ENCODE measurements at places on chromosomes 3 and 15.

GRCh38 chr3:157667493-157667892, 164.3 kb upstream of the VEPH1 start:
- DNase-seq = peak; percentile 80

DNA sequence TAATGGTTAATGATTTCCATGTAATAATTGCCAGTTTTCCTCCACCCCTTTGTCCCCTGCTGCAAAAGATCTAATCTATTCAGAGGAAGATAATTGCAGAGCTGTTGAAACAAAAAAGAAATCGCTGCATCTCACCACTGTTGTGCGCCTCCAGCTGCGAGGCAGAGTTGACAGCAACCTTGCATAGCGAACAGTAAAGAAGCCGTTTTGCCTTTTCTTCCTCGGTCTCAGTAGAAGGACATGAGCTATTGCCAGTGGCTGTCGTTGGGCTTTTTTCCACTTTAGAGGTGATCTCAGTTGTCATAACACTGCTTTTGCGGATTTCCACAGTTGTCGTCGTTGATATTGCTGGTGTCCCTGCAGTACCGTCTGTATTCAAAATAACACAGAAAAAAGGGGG, 314.2 kb downstream of the ZNF385D start:
- DNase-seq = no peak

- no peak for DNase-seq
Measured at GRCh38 chr3:71949442-71949841, 164.5 kb upstream of the PROK2 start.

DNA sequence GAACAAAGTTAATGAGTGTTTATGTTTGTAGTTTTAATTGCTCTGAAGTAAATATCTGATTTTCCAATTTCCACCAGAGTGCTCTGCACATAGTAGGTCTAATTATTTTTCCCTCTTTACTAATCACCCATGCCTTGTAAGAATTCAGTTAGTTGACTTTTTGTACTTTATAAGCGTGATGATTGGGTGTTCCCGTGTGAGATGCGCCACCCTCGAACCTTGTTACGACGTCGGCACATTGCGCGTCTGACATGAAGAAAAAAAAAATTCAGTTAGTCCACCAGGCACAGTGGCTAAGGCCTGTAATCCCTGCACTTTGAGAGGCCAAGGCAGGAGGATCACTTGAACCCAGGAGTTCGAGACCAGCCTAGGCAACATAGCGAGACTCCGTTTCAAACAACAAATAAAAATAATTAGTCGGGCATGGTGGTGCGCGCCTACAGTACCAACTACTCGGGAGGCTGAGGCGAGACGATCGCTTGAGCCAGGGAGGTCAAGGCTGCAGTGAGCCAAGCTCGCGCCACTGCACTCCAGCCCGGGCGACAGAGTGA, 507 bp upstream of the VHL start:
- DNase-seq = no peak

DNA sequence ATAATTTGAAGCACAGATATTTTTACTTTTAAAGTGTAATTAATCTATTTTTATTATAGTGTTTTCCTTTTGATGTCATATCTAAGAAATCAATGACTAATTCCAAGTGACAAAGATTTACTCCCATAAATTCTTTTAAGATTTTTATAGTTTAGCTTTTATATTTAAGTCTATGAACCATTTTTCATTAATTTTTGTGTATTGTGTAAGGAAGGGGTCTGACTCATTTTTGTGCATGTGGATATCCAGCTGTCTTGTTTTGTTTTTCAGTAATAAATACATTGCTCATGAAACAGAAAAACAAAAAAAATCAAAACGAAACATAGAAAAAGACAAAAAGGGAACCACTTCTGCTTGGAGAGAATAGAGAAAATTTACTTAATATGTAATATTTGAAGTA, 145.1 kb downstream of the EPHA6 start:
- no peak for DNase-seq

GRCh38 chr15:58568157-58568571, 136.4 kb downstream of the LIPC start:
- peak; percentile 66 for DNase-seq

GRCh38 chr3:133412183-133413132, 12.6 kb downstream of the BFSP2 start:
- no peak for DNase-seq

GRCh38 chr3:189809583-189809982, 178.4 kb downstream of the TP63 start:
- peak; percentile 4 for DNase-seq

DNA sequence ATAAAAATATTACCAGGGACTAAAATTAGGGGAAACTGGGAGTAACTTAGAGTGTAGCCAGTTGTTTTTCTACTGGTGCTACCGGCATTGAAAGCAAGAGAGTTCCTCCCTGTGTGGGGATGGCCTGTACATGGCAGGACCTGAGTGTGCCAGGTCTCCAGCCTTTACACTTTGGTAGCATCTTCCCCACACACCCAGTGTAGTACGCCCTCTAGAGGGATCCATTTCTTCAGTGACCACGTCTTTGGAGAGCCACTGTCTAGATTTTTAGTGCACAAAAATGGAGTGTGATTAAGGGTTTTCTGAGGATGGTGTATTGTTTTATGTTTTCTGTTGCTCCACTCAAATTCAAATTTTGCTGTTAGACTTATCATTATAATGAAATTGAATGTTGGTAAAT, 507.0 kb upstream of the TPRG1 start:
- DNase-seq = peak; percentile 21

DNA sequence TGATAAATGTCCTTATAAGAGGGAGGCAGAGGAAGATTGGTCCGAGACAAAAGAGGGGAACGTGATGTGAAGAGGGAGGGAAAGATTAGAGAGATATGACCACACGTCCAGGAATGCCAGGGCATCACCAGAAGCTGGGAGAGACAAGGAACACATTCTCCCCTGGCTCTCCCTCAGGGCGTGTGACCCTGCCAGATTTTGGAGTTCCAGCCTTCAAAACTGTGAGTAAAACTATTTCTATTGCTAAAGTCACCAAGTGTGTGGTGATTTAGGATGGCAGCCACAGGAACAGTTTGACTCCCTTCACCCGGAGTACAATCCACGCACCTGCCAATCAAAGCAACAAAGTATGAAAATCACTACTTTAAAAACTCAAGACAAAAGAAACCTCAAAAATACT, 32.1 kb upstream of the TJP1 start:
- no peak for DNase-seq

DNA sequence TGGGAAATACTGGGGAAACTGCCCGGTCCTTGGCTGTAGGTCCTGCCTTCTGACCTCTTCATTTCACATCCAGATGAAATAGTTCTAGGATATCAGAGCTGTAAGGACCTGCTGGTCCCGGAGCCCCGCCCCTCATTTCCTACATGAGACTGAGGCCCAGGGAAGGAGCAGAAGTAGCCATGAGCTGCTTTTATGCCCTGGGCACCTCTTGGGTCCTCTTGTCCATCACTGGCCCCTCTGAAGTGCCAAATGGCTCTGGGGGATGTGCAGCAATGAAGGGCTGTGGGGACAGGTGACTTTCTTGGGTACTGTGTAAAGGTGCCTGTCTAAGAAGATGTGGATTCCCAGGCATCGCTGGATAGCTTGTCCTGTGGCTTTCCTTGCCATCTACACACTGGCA, 40.3 kb upstream of the ESYT3 start:
- DNase-seq = no peak

- DNase-seq = peak; percentile 21
Measured at GRCh38 chr3:178966299-178967176, 105.1 kb downstream of the ZMAT3 start.

DNA sequence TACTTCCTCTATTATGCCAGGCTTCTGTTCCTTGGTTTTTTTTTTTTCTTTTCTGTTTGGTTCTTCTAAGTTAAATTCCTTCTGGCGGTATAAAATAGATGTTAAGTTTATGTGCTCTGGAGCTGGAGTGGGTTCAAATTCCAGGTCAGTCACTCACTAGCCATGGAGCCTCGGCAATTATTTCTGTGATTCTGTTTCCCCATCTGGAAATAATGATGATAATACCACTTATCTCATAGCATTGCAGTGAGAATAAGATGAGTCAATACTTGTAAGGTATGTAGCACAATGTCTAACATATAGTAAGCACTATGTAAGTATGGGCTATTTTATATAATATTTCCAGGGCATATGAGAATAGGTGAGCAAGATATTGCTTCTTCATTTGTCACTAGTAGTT, 33.2 kb upstream of the ZDHHC23 start:
- no peak for DNase-seq

- DNase-seq = no peak
Measured at GRCh38 chr3:163773136-163773535, 1305.2 kb downstream of the SI start.

DNA sequence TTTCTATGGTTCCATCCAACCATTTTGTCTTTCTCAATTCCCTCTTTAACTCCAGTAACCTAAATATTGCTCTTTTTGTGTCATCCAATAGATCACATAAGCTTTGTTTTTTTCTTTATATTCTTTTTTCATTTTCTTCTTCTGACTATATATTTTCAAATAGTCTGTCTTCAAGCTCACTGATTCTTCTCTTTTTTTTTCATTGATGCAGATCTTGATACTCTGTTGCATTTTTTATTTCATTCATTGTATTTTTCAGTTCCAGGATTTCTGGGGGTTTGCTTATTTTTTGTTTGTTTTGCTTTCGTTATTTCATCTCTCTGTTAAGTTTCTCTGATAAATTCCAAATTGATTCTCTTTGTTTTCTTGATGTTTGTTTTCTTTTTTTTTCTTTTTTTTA, 36.2 kb downstream of the CLDN1 start:
- no peak for DNase-seq

DNA sequence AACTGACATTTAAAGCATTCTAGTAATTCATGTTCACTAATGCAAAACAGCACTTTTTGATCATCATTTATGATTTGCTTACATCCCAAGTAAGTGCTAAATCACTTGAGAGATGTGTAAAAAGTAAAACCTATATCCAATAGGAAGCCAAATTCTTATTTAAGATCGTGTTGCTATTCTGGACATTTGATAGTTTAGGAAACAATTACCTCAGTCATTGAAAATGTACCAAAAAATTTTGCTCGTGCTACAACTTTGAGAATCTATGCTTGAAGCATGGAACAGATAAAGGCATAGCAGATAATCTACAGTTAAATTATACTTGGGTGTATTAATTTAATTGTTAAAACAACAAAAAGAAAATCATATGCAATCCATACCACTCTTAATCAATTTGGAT, 571.6 kb upstream of the NR2F2 start:
- DNase-seq = no peak

DNA sequence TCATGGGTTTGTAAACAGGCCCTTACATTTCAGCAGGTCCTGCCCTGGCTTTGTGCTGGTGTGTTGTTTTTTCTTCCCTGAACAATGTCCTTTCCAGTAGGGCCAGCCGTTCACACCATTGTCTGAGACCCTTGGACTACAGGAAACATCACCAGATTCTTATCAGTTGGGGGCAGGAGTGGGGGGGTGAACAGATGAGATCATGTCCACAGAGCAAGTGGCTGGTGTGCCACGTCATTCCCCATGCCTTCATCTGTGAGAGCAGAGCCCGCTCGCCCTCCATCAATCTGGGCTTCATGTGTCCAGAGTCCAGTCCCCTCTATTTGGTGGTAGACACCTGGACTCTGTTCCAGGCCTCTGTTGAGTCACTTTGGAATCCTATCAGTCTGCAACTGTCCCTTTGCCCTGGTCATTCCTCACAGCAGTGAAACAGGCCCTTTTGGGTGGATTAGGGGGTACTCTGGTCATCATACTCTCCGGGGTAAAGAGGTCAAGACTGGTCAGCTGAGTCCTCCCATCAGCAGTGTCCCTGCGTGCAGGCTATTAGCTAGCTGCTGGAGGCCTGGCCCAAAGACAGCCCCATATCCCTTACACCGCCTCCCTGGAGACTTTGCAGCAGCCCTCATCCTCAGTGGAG, 15.0 kb downstream of the SEMA3G start:
- DNase-seq = no peak

DNA sequence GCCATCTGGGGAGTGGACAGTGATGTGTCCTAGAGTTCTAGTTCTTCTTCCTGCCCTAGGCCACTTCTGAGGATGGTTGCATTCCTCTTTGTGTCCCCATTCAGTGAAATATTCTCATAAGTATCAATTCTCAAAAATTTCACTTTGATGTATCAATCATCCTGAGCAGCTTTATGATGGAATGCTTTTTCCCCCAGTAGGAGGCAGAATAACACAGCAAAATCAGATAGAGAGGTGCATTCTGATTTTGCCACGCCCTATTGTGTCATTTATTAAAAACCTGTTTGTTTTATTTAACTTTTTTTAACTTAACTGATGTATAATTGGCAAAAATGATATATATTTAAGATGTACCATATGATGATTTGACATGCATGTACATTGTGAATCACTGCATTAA, 656.0 kb upstream of the GRM7 start:
- no peak for DNase-seq

GRCh38 chr3:132009241-132009640, 25.6 kb downstream of the CPNE4 start:
- DNase-seq = no peak

DNA sequence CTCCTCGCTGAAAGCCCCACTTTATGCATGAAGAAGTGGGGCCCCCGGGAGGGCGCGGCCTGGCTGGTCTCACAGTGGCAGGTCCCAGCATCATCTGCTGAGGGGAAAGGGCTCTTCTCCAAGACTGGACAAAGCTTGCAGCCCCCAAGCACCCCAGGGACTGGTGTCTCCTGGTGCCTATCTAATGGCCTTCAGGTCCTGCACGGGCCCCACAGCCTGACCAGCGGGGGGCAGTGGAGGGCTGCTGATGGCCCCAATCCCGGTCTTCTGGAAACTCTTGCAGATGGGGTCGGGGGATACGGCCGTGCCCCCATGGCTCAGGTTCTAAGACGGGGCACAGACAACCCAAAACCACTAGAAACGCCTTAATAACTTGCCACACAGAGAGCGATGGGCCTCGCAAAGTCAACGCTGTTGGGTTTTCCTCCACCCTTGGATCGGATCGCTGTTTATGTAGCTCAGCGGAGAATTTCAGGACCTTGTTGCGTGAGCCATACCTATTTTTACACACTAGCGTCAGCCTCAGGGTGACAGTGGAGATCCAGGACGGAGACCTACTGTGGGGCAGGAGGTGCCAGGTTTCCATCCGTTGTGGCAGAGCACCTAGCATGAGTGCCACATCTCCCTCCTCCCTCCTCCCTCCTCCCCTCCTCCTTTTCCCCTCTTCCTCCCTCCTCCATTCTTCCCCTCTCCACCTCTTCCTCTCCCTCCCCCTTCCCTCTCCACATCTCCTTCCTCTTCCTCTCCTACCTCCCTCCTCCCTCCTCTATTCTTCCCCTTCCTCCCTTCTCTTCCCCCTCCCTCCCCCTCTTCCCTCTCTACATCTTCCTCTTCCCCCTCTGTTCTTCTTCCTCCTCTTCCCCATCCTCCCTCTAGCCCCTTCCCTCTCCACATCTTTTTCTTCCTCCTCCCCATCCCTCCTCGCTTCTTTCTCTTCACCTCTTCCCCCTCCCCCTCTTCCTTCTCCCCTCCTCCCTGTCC, 79.3 kb upstream of the ALDH1L1 start:
- peak; percentile 32 for DNase-seq

GRCh38 chr3:112460519-112461195, 38.6 kb downstream of the BTLA start:
- DNase-seq = peak; percentile 19

- no peak for DNase-seq
Measured at GRCh38 chr15:85430406-85431204, 50.2 kb downstream of the AKAP13 start.
